ENCODE measurements at places on chromosomes 1 and 21. TPM values are rescaled to one million over a fixed set of nuclear protein-coding genes. Genes with fewer than 3 reads are reported as not detected.

GRCh38 chr1:56915960-56916359, 49.9 kb downstream of the C8B start:
- H3K27me3 ChIP-seq = peaks cover 5% of the 10 kb centered on the region
- no peaks in the 10 kb centered on the region for H3K36me3 ChIP-seq
- H3K4me1 ChIP-seq = no peaks in the 10 kb centered on the region

- no peak overlapping the region for H3K27ac ChIP-seq
- no peaks in the 10 kb centered on the region for H3K27me3 ChIP-seq
- peaks cover 5% of the 10 kb centered on the region for H3K36me3 ChIP-seq
- H3K4me1 ChIP-seq = no peaks in the 10 kb centered on the region
- no peak for DNase-seq
Observed at GRCh38 chr1:39174390-39175081, 30.0 kb upstream of the MACF1 start.

DNA sequence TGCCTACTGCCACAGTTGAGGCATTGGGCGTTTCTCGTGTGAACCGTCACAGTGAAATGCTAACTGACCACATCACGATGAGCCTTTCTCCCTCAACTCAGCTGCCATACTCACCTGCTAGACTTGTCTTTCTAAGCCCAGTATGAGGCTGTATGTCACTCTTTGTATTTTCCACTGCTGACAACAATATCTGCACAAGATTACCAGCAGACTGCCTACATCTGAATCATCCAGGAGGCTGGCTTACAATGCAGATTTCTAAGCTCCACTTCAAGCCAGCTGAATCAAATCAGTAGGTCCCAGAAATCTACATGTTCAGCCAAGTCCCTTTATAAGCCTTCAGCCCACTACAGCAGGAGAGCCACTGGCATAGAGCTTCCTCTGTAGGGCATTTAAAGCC, 355.0 kb upstream of the DUSP10 start:
- H3K27me3 ChIP-seq = peaks cover 6% of the 10 kb centered on the region
- no peak overlapping the region for H3K27ac ChIP-seq
- H3K4me3 ChIP-seq = no peak overlapping the region
- DNase-seq = no peak

- DNase-seq = peak; percentile 74
- H3K27ac ChIP-seq = peak overlapping the region; percentile 97
- H3K4me1 ChIP-seq = peaks cover 58% of the 10 kb centered on the region
- no peaks in the 10 kb centered on the region for H3K27me3 ChIP-seq
Observed at GRCh38 chr21:44930543-44930981, 9.3 kb upstream of the SLX9 start.

DNA sequence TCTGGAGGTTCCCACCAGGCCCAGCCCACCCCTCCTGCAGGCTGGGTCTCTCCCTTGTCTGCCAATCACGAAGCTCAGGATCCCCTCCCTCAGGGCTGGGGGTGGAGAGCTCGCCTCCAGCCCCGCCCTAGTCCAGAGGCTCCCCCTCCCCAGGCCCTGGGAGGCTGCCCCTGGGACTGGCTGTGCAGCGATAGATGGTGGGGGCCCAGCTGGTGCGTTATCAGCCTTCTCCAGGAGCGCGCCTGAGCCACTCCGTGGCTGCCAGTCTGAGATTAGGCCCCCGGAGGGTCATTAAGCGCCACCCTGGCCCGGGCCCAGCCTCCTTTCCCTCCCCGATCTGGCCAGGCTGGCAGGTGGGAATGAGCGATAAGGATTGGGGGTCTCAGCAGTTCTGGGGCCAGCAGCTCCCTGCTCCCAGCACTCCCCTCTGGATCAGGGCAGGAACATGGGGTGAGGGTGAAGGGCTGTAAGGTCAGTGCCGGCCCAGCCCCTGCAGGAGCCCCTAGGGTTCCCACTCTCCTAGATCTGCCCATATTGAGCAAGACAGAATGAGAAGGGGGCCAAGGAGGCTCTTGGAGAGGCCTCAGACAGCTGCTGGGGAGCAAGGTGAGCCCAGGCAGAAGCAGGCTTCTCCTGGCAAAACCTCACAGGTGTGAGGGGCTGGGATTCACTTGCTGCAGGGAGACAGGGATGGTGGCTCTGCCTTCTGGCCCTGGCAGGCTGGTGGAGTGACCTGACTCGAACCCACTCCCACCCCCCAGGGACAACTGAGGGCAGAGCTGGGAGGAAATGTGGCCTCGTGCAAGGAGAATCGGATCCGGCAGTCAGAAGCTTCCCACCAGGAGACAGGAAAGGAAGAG, 8.5 kb downstream of the PDZK1IP1 start:
- DNase-seq = no peak
- peaks cover 11% of the 10 kb centered on the region for H3K4me1 ChIP-seq
- H3K27ac ChIP-seq = peak overlapping the region; percentile 28
- no peak overlapping the region for H3K4me3 ChIP-seq
- H3K36me3 ChIP-seq = no peaks in the 10 kb centered on the region
- peaks cover 74% of the 10 kb centered on the region for H3K27me3 ChIP-seq

DNA sequence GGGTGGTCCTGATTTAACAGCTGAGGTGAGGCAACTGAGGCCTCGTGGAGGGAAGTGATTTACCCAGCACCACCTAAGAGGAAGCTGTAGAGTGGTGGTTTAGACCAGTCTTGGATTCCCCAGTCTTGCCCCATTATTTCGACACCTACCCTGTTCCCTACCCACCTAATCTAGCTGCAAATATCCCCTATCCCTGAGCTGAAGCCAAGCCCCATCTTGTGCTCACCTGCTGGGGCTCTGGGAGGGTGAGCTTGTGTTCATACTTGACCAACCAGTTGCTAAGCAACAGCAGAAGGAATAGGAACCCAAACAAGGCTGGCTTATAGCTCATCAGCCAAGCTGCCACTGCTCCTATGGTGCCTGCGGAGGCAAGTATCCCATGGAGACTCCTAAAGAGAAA, 2.0 kb downstream of the TEX46 start:
- H3K27ac ChIP-seq = no peak overlapping the region
- H3K4me3 ChIP-seq = no peak overlapping the region
- H3K36me3 ChIP-seq = no peaks in the 10 kb centered on the region
- DNase-seq = no peak

DNA sequence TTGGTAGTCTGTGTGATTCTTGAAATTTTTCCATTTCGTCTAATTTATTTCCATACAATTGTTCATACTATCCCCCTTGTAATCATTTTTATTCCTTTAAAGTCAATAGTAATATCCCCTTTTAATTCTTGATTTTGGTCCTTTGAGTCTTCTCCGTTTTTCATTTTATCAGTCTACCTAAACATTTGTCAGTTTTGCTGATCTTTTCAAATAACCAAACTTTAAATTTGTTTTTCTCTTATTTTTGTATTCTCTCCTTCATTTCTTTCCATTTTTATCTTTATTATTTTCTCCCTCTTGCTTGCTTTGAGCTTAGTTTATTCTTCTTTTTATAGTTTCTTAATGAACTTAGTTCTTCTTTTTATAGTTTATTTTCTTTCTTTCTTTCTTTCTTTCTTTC, 21.1 kb upstream of the SLAMF1 start:
- peaks cover 61% of the 10 kb centered on the region for H3K4me1 ChIP-seq
- peaks cover 9% of the 10 kb centered on the region for H3K36me3 ChIP-seq
- no peak for DNase-seq
- no peak overlapping the region for H3K27ac ChIP-seq
- H3K27me3 ChIP-seq = no peaks in the 10 kb centered on the region
- H3K4me3 ChIP-seq = no peak overlapping the region

DNA sequence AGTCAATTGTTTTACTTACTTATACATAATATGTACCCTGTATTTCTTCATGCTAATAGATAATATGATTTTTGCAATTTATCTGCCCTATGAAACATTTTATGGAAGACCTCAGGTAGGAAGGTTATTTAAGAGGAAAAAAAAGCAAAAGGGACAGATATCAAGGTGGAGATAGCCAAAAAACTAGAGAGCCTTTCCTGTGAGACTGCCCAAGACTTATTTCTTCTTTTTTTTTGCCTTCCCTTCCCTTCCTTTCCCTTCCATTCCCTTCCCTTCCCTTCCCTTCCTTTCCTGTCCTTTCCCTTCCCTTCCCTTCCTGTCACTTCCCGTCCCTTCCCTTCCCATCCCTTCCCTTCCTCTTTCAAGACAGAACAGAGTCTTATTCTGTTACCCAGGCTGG, 80.6 kb upstream of the HMCN1 start:
- H3K27ac ChIP-seq = no peak overlapping the region
- H3K4me3 ChIP-seq = no peak overlapping the region
- peaks cover 17% of the 10 kb centered on the region for H3K27me3 ChIP-seq
- H3K36me3 ChIP-seq = peaks cover 4% of the 10 kb centered on the region
- no peaks in the 10 kb centered on the region for H3K4me1 ChIP-seq

GRCh38 chr1:160675641-160676410, 29.0 kb upstream of the SLAMF1 start:
- peak overlapping the region; percentile 54 for H3K4me3 ChIP-seq
- H3K27me3 ChIP-seq = no peaks in the 10 kb centered on the region
- peak; percentile 58 for DNase-seq
- peaks cover 28% of the 10 kb centered on the region for H3K4me1 ChIP-seq
- H3K27ac ChIP-seq = no peak overlapping the region
- peaks cover 11% of the 10 kb centered on the region for H3K36me3 ChIP-seq

- no peaks in the 10 kb centered on the region for H3K27me3 ChIP-seq
- no peaks in the 10 kb centered on the region for H3K4me1 ChIP-seq
- H3K4me3 ChIP-seq = no peak overlapping the region
- no peak overlapping the region for H3K27ac ChIP-seq
- no peaks in the 10 kb centered on the region for H3K36me3 ChIP-seq
Observed at GRCh38 chr1:57163325-57163724, 197.5 kb upstream of the C8B start.

DNA sequence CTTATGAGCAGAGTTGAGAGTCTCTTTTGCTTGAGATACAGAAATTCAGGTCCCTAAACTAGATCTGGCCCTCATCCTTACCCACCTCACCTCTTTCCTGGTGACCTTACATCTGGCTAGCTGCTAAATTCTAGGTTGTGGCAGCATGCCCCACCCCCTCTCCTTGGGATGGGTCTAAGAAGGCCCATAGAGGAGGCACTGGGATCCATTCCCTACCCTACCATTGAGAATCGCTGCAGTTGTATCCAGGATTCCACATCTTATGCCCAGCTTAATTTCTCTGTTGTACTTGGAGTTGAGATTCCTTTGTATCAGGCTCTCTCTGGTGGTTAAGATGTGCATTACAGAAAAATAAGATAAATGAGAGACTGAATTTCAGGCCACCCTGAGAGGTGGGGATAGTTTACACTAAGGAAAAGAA, 9.5 kb upstream of the TMEM39B start:
- DNase-seq = peak; percentile 9
- H3K4me3 ChIP-seq = no peak overlapping the region
- H3K36me3 ChIP-seq = no peaks in the 10 kb centered on the region
- no peaks in the 10 kb centered on the region for H3K27me3 ChIP-seq
- no peaks in the 10 kb centered on the region for H3K4me1 ChIP-seq
- peak overlapping the region; percentile 4 for H3K27ac ChIP-seq

DNA sequence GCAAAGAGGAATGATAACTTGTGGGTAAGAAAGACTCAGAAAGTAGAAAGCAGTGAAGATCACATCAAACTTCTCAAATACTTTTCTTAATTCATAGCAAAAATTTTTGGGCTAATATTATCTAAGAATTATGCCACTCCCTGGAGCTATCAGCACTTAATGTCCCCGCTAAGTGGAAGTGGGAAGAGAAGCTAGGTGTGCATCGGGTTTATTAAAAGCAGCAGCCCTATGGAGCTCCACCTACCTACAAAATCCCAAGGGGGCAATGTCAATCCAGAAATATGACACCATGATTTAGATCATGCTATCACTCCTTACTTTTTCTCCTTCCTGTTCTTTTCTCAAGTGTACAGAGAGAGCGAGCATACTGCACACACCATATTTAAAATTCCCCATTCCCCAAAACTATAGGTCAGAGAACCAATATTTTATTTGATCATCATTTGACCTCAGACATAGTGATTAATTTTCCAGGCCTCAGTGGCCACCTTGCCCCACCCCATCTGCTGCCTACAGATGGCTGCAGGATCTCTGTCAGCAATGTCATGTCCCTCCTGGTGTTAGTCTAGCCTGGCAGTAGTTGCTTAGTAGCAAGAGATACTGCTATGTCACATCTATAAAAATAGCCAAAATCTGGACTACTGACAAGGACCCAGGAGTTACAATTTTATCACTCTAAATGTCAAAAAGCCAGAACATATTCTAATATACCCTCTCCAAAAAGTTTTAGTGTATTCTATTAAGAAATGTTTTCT, 66.6 kb downstream of the MAP3K21 start:
- no peaks in the 10 kb centered on the region for H3K4me1 ChIP-seq
- no peak for DNase-seq
- no peak overlapping the region for H3K4me3 ChIP-seq

- DNase-seq = no peak
- peaks cover 7% of the 10 kb centered on the region for H3K36me3 ChIP-seq
- no peak overlapping the region for H3K27ac ChIP-seq
- H3K27me3 ChIP-seq = peaks cover 24% of the 10 kb centered on the region
Observed at GRCh38 chr21:17858747-17859146, 39.6 kb upstream of the C21orf91 start.

DNA sequence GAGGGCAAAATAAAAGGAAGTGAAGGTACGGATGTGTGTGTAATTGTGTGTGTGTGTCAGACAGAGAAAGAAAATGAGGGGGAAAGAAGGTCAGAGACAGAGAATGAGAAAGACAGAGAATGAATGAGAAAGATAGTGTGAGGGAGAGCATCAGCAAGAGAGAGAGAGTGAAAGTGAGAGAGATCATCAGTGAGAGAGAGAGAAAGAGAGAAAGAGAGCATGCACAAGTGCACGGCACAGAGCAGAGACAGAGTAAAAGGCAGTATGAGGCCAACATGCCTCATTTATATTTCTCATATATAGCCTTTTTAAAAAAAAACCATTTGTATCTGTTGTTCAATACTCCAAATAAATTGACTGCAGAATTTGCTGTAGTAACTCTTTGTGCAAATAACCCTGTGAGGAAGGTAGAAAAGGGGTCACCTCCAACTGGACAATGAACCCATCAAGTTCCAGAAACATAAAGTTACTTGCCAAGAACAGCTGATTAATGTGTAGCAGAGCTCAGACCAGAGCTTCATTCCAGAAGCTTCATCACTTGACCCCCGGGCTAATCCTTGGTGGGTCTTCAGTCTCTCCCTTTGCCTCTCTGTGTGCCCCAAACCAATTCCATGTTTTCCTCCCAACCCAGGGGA, 1.2 kb downstream of the HSD3B2 start:
- no peak overlapping the region for H3K27ac ChIP-seq
- H3K36me3 ChIP-seq = no peaks in the 10 kb centered on the region
- H3K27me3 ChIP-seq = no peaks in the 10 kb centered on the region
- no peak overlapping the region for H3K4me3 ChIP-seq

LAD1 gene
- not detected for polyA plus RNA-seq

KCNC4 gene
- 1.3 TPM for polyA plus RNA-seq

RGS18 gene
- 10.2 TPM for polyA plus RNA-seq

HSPB7 gene
- not detected for polyA plus RNA-seq

RGL1 gene
- 0.09 TPM for polyA plus RNA-seq

DYRK1A gene
- 8.6 TPM for polyA plus RNA-seq

KIRREL1 gene
- polyA plus RNA-seq = not detected

NPHS2 gene
- not detected for polyA plus RNA-seq

C8B gene
- not detected for polyA plus RNA-seq

LMOD1 gene
- polyA plus RNA-seq = not detected

AMY1B gene
- polyA plus RNA-seq = not detected

STIL gene
- 0.12 TPM for polyA plus RNA-seq

SGIP1 gene
- polyA plus RNA-seq = not detected

LAX1 gene
- 6.3 TPM for polyA plus RNA-seq

NFIA gene
- polyA plus RNA-seq = 5.7 TPM

MIA3 gene
- polyA plus RNA-seq = 47.2 TPM

MFAP2 gene
- polyA plus RNA-seq = not detected

FCRL2 gene
- polyA plus RNA-seq = 43.5 TPM

CHIA gene
- not detected for polyA plus RNA-seq

FAM229A gene
- 0.24 TPM for polyA plus RNA-seq

Data from naive B cell (primary cell).